Activated CD4-positive, alpha-beta T cell treated with anti-CD3 and anti-CD28 coated beads, Interleukin-10, Interleukin-2, amounts not matched to agents 100 ng/mL and 50 ng/mL, durations not matched to agents 16 hours and 8 hours (primary cell): ENCODE measurements at places on chromosomes 16 and 17.
A peak's percentile ranks its signal among the peaks of the same experiment; 100 is the strongest.

- DNase-seq: no peak
Measured at GRCh38 chr16:74557275-74557674, 49.6 kb downstream of the GLG1 start.

GRCh38 chr17:35023538-35023937 is 40.0 kb downstream of the RFFL start:
- DNase-seq: peak; percentile 39

DNA sequence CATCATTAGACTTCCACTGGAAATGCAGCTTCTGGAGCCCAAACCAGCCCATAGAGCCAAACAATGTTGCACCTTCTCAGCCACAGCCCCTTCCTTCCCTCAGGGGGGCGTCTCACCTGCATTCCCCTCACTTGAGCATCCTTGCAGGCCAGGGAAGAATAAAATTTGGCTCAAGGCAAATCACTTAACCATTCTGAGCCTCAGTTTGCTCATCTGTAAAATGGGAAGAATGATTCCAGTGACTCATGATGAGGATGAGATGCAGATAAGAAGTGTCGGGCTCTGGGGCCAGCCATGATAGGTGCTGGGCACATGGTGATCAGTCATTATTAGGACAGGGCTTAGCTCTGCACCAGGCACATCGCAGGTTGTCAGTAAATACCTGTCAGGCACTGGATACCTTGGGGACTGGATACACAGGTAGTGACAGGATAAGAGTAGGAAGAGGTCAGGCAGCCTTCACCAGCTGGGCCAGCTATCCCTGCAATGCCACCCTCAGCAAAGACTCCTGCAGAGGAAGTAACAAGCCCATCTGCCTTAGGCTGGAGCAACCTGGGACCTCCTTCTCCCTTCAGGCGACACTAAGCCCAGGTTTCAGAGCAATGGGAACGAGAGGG is 208.0 kb upstream of the TNRC6C start:
- no peak for DNase-seq

GRCh38 chr16:726438-727290 is at the start of the genes CCDC78 and HAGHL:
Gene CCDC78, minus strand, starts transcription at chr16:726443. Its CDS starts 76 bp downstream, at chr16:726367.
Gene HAGHL, plus strand, starts transcription at chr16:727106. Its CDS starts 404 bp downstream, at chr16:727510.
- peak; percentile 72 for DNase-seq

DNA sequence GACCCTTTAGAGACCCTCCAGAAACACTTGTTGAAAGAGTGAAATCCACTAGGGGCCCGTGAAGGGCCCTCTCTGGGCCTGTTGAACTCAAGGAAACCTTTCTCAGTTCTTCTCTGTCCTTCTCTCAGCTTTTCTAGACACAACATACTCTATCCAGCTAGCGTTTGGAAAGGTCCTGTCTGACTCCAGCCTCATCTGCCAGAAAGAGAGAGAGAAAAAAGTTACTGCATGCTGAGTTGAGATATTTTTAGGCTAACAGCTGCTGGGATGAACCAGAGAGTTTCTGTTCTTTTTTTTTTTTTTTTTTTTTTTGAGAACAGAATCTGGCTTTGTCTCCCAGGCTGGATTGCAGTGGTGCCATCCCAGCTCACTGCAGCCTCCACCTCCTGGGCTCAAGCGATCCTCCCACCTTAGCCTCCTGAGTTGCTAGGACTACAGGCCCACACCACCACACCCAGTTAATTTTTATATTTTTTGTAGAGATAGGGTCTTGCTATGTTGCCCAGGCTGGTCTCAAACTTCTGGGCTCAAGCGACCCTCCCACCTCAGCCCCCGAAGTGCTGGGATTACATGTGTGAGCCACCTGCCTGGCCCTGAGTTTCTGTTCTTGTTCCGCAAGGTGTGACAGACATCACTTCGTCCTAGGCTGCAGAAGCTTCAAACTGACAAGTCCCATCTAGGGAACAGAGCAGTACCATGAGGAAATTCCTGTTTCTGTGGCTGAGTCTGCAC is 14.9 kb upstream of the TEX2 start:
- DNase-seq: no peak

DNA sequence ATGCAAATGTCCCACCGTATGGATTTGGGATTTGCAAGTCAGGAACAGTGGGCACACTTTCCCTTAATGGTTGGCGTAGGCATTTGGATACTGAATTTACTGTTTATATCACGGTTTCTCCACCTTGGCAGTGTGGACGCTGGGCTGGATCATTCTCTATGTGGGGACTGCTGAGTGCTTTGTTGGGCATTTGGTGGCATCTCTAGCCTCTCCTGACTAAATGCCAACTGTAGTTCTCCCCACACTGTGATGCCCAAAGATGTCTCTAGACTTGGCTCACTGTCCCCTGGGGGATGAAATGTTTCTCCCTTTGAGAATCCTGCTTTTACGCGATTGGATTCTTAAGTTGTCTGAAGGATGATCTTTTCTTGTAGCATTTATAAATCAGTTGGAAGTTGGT is 49.0 kb downstream of the RBFOX1 start:
- DNase-seq: no peak

DNA sequence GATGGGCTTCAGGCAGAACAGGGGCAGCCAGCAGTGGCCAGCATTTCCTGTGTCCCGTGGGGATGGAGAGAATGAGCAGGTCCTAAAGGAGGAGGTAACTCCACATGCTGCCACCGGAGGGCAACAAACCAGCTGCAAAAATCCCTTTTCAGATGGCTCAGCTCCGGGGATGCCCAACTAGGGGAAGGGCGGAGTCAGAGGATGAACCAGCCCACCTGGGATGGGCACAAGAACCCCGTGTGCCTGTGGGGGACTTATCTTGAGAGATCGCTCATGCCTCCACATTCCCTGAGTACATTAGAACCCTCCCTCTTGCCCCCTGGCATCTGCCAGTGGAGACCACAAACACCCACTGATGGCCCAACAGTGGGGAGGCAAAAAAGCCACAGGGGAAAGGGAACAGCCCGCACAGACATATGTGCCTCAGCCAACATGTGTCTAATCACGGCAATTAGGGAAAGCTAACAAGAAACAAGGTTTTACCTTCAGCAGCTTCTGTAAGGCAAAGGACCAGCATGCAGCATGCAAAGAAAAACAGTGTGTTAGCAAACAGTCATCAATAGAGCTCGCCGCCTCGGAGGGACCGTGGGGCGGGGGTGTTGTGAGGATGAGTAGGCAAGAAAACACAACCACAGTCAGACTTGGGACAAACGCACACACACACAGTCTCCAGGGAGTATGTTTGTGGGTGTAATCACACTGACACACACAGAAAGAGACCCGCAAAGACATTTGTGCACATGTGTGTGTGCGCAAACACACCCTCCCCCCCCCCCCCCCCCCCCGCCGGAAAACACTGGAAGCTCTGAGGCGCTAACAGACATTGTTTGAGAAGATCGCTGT is 64.0 kb downstream of the MYO18A start:
- peak; percentile 65 for DNase-seq

- peak; percentile 31 for DNase-seq
Measured at GRCh38 chr17:82419540-82419939, 1.2 kb upstream of the OGFOD3 start.

- no peak for DNase-seq
Measured at GRCh38 chr16:71249399-71249798, 18.9 kb upstream of the HYDIN start.

- no peak for DNase-seq
Measured at GRCh38 chr17:43028221-43028861, 3.3 kb downstream of the RND2 start.
